ENCODE measurements at places on chromosomes 3 and 15. TPM values are rescaled to one million over a fixed set of nuclear protein-coding genes. Genes with fewer than 3 reads are reported as not detected.

ZIC1 gene
- total RNA-seq: not detected

DCLK3 gene
- not detected for total RNA-seq

FAM107A gene
- 0.76 TPM for total RNA-seq

RTF1 gene
- total RNA-seq: 11.9 TPM

- no peak for DNase-seq
Measured at GRCh38 chr3:86147119-86147518, 843.8 kb downstream of the VGLL3 start.

GRCh38 chr15:39846108-39846507 is 63.5 kb upstream of the FSIP1 start:
- no peak for DNase-seq

- no peak for DNase-seq
Measured at GRCh38 chr3:177499779-177500423, 302.6 kb upstream of the TBL1XR1 start.

- no peak for DNase-seq
Measured at GRCh38 chr3:144241404-144241803, 269.8 kb downstream of the DIPK2A start.

DNA sequence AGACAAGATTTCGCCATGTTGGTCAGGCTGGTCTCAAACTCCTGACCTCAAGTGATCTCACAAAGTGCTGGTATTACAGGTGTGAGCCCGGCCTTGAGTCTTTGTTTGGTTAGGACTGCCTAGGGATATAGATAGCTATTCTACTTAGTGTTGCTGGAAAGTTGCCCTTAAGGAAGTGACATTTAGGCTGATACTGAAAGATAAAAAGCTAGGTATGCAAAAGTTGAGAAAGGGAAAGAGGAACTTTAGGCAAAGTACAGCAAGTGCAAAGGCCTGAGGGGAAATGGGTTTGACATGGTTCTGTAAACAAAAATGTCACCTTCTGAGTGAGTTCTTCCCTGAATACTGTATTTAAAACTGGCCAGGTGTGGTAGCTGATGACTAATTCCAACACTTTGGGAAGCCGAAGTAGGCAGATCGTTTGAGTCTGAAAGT is 111.5 kb downstream of the ZNF609 start:
- DNase-seq: peak; percentile 61

GRCh38 chr3:100992231-100993012 is 799 bp downstream of the ABI3BP start:
- peak; percentile 80 for DNase-seq

DNA sequence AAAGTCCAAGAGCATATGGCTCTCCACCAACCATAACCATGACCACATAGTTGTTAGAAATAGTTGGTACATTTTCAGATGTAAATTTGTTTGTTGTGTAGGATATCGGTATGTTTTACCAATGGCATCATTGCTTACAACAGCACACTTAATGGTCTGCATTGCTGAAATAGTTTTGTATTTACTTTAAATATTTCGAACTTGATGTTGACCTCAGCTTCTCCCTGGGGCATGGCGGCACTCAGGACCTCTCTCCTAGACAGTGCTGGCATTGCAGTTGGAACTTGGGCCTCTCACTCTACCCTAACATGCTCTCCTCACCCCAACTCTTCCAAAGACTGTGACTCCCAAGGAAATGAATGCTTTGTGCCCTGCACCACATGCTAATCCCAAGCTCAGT is 5.0 kb downstream of the SLC22A13 start:
- DNase-seq: no peak

DNA sequence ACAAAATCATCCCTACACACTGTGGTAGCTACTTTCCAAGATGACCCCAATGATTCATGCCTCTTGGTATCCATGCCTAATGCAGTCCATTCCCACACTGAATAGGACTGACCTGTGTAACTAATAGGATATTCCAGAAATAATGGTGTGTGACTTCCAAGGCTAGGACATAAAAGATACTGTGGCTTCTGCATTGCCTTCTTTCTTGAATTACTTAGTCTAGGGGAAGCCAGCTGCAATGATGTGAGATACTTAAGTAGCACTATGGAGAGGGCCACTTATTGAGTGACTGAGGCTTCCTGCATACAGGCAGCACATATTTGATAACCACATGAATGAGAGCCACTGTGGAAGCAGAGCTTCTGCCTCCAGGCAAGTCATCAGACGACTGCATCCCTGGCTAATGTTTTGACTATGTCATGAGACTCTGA is 50.1 kb downstream of the NR1I2 start:
- DNase-seq: no peak

DNA sequence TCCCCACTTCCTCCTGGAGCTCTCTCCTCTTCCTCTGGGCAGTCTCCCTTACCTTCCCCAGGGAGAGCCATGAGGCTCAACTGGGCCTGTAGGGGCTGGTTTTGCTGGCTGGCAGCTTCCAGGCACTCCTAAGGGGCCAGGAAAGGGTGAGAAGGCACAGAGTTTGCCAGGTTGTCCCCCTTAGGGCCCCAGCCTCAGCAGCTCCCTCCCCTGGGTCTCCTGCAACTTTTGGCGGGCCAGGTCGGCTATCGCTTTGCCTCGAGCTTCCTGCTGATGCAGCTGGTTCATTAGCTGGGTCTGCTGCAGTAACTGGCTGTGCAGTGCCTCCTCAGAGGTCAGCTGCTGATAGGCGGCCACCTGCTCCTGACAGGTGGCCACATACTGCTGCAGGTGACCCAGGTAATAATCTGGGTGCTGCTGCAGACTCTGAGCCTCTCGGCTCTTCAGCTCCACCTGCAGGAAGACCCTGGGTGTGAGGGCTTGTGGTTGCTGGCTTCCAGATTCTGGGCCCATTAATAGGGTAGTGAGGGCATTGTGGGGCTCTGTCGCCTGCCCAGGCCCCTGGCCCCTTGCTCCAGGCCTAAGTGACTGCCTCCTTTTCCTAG is 29.7 kb upstream of the OR4F6 start:
- peak; percentile 8 for DNase-seq

All from dermis microvascular lymphatic vessel endothelial cell (primary cell).